ENCODE measurements at places on chromosomes 12 and 14. TPM values are rescaled to one million over a fixed set of nuclear protein-coding genes. Genes with fewer than 3 reads are reported as not detected.

PSMB5 gene
- total RNA-seq: 122 TPM

RNASE3 gene
- not detected for total RNA-seq

MGST1 gene
- total RNA-seq: 67.4 TPM

TBX5 gene
- total RNA-seq: not detected

SPRYD3 gene
- 20.5 TPM for total RNA-seq

C12orf60 gene
- total RNA-seq: 3.4 TPM

SLC7A8 gene
- total RNA-seq: 11.4 TPM

KCNH5 gene
- not detected for total RNA-seq

DCAF11 gene
- 63.6 TPM for total RNA-seq

CCDC38 gene
- 1.5 TPM for total RNA-seq

PRH2 gene
- total RNA-seq: not detected

All from OCI-LY7 (cell line).